Activated CD8-positive, alpha-beta memory T cell treated with anti-CD3 and anti-CD28 coated beads, Interleukin-2, amount 10 ng/mL, durations not matched to agents 7 days and 5 days (primary cell): ENCODE measurements at places on chromosomes 11 and 22. TPM values are rescaled to one million over a fixed set of nuclear protein-coding genes. Genes with fewer than 3 reads are reported as not detected.
A peak's percentile ranks its signal among the peaks of the same experiment; 100 is the strongest.

DNA sequence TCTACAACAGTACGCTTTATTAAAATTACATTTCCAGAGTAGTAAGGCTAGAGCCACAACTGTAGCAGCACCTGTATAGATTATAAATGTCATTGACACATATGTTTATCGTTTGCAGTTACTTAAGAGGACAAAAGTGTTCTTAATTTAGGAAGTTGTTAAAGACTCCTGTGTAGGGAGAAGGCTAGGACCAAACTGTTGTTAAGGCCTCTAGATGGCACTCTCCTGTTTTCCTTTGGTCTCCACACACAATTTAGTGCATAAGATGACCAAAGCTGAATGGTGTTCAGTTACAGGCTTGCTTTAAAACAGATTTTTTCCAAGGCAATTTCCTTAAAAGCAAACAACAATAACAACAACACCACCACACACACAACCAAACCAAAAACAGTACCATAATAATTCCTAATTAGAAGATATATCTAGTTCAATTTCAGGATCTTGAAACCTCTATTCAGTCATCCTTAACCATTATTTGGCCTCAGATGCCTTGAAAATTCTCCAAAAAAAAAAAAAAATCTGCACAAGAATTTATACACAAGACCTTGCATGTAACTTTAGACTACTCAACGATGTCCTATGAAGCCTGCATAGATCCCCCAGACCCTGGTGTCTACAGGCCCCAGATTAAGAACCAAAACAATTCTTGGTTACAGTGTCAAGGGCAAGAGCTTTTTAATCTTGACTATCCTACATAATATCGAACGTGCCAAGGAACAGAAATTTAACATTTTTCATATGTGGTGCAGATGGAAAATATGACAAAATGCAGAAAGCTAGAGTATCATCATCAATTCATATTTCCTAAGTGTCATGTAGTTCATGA is 42.6 kb upstream of the APOA1 start:
- H3K4me3 ChIP-seq = no peak overlapping the region
- no peak overlapping the region for H3K27ac ChIP-seq
- peaks cover 5% of the 10 kb centered on the region for H3K36me3 ChIP-seq

The VWA5A gene
- 4.1 TPM for total RNA-seq

The RIC3 gene
- 7.4 TPM for total RNA-seq

GRCh38 chr11:66002648-66003225 is 434 bp downstream of the BANF1 start:
- peaks cover 33% of the 10 kb centered on the region for H3K36me3 ChIP-seq
- H3K27me3 ChIP-seq = no peaks in the 10 kb centered on the region
- peak overlapping the region; percentile 99 for H3K4me3 ChIP-seq
- peak overlapping the region; percentile 98 for H3K27ac ChIP-seq
- peaks cover 40% of the 10 kb centered on the region for H3K4me1 ChIP-seq

GRCh38 chr11:46461461-46461927 is 69.9 kb upstream of the CHRM4 start:
- DNase-seq = no peak
- no peaks in the 10 kb centered on the region for H3K4me1 ChIP-seq
- peaks cover 1% of the 10 kb centered on the region for H3K36me3 ChIP-seq

The SMIM35 gene
- 3.2 TPM for total RNA-seq

The MS4A5 gene
- total RNA-seq = not detected

DNA sequence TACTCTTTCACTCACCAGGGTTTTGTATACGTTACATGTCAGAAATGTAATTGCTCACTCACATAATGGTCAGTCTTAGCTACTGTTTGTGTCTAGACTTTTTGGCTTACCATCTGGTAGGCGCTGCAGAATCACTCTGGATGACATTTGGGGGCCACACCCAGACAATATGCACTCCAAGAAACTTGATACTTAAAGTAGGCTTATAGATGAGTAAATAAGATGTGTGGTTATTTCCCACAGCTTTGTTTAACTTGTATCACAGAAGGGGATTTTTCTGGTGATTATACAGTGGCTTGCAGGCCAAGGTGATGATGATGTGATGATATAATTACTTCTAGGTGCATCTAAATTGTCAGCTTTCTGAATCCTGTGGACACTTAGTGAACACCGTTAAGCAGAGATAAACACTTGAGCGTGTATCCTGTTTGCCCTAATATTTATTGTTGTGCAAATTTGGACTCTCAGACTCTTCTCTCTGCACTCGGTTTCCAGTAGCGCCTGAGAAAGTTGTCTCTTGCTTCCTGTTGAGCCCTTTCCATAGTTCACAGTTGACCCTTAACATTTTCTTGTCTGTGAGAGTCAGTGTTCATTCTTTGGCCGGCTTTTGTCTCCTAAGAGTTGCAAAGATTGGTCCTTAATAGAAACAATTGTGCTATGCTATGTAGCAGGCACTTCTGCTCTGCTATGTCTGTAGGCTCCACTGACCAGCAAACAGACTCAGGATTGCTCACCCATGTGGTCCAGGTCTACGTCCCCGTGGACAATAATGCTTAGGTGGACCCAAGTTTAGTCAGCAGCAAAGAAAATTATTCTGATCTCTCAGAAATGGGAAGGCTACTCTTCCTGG is 89.3 kb downstream of the PRR5L start:
- H3K4me1 ChIP-seq = peaks cover 21% of the 10 kb centered on the region
- H3K36me3 ChIP-seq = peaks cover 3% of the 10 kb centered on the region
- H3K27ac ChIP-seq = no peak overlapping the region
- H3K4me3 ChIP-seq = no peak overlapping the region
- peaks cover 8% of the 10 kb centered on the region for H3K27me3 ChIP-seq
- no peak for DNase-seq

The NAALAD2 gene
- total RNA-seq = not detected

The PDE2A gene
- total RNA-seq = 0.75 TPM

DNA sequence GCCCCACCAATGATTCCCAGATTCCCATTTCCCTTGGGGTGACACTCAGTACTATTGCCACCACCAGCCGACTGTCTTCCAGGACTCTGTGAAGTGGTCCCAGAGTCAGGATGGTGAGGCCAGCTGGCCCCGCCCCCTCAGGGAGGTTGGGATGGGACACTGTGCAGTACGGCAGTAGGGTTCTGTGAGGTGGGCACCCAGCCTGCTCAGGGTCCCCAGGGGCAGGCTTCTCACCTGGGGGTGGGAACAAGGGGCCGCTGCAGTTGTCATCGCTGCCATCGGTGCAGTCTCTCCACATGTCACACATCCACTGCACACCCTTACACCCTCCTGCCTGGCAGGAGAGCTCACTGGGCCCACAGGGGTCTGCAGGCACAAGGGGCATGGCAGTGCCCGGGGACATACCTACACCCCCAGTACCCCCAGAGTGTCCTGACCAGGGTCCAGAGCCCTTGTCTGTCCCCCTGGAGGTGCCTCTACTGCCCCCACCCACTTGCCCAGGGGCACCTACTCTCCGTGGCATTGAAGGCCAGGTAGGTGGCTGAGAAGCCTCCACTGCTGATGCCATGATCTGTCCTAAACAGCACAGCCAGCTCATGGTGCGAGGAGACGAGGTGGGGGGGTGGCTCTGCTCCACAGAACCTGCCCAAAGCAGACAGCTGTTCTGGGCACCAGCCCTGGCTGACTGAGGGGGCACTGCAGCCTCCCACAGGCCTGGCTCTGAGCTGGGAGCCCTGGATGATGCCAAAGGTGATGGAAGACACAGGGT is 1.9 kb upstream of the C1QTNF5 start:
- H3K36me3 ChIP-seq = peaks cover 2% of the 10 kb centered on the region
- H3K4me3 ChIP-seq = no peak overlapping the region
- DNase-seq = no peak
- no peak overlapping the region for H3K27ac ChIP-seq

DNA sequence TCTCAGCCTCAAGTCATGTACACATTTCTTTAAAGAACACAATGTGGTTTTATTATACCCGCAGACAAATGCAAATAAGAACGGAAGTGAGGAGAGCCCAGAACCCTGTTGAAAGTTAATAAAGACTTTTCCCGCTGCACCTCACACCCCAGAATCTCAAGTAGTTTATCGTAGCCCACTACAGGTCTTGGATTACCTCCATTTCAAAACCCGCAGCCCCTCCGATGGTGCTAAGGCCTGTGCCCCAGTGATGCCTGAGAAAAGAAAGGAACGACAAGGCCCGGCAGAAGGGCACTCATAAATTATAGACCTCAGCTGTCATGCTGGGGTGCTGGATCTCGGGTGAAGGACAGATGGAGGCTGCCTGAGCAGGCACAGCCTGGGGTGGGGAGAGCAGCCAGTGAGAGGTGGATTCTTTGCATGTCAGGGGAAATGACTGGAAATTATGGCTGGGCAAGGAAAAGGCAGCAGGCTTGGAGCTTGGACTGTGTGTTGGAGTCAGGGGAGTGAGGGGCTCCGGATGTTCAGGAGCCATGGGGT is 354.1 kb downstream of the NTM start:
- H3K27ac ChIP-seq = no peak overlapping the region
- H3K4me1 ChIP-seq = no peaks in the 10 kb centered on the region

DNA sequence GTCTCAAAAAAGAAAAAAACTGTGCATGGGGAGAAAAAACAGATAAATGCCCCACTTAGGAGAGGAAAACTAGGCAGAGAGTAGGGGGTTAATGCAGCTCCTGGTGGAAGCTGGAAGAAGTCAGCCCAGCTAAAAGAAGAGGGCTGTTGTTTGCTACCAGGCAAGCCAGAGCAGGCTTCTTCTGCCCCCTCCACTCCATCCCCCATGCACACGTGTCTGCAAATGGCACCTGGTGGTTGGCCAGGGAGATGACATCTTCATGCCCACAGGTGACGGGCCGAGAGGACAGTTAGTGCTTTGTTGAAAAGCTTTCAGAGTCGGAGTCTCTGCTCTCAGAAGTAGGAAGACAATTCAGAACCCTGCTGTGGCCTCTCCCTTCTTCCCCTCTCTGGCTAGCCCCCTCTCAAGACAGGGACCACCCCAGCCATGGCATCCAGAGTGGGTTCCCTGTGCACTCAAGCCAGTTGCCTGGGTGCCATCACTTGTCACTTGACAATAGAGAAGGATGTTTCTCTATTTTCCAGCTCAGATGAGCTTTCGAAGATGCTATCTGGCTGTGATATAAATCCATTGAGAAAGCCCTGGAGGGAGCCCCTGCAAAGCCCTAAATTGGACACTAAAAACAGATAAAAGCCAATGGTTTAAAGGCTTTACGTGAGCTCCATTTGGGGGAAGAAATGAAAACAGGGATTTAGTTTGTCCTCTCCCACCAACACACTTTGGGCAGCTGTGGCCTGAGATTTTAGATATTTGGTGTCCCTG is 142.0 kb downstream of the TRIM29 start:
- H3K36me3 ChIP-seq = no peaks in the 10 kb centered on the region
- DNase-seq = no peak
- H3K27me3 ChIP-seq = peaks cover 14% of the 10 kb centered on the region
- H3K4me1 ChIP-seq = no peaks in the 10 kb centered on the region
- H3K27ac ChIP-seq = no peak overlapping the region

- H3K27ac ChIP-seq = no peak overlapping the region
- no peak overlapping the region for H3K4me3 ChIP-seq
- DNase-seq = no peak
- H3K4me1 ChIP-seq = no peaks in the 10 kb centered on the region
- no peaks in the 10 kb centered on the region for H3K36me3 ChIP-seq
Measured at GRCh38 chr11:78768345-78768744, 193.7 kb upstream of the NARS2 start.

The OR8G5 gene
- not detected for total RNA-seq

GRCh38 chr11:61913699-61914395 is 3.5 kb downstream of the RAB3IL1 start:
- H3K27me3 ChIP-seq = peaks cover 33% of the 10 kb centered on the region
- H3K4me1 ChIP-seq = peaks cover 5% of the 10 kb centered on the region
- H3K4me3 ChIP-seq = no peak overlapping the region
- no peaks in the 10 kb centered on the region for H3K36me3 ChIP-seq

The OR51B5 gene
- total RNA-seq = 0.47 TPM

GRCh38 chr22:20054485-20054884 is 25.6 kb upstream of the DGCR8 start:
- DNase-seq = no peak
- H3K4me3 ChIP-seq = no peak overlapping the region
- H3K27me3 ChIP-seq = no peaks in the 10 kb centered on the region
- H3K27ac ChIP-seq = no peak overlapping the region
- peaks cover 24% of the 10 kb centered on the region for H3K36me3 ChIP-seq

The UCP2 gene
- total RNA-seq = 288 TPM

The C1QTNF4 gene
- total RNA-seq = not detected

GRCh38 chr11:35548925-35549561 is 23.6 kb upstream of the PAMR1 start:
- no peaks in the 10 kb centered on the region for H3K36me3 ChIP-seq
- DNase-seq = no peak
- H3K4me1 ChIP-seq = no peaks in the 10 kb centered on the region
- no peak overlapping the region for H3K4me3 ChIP-seq
- peaks cover 15% of the 10 kb centered on the region for H3K27me3 ChIP-seq

GRCh38 chr11:115338476-115338875 is 165.7 kb downstream of the CADM1 start:
- H3K27ac ChIP-seq = no peak overlapping the region
- no peaks in the 10 kb centered on the region for H3K36me3 ChIP-seq
- no peak overlapping the region for H3K4me3 ChIP-seq
- H3K4me1 ChIP-seq = no peaks in the 10 kb centered on the region
- DNase-seq = no peak
- peaks cover 4% of the 10 kb centered on the region for H3K27me3 ChIP-seq

GRCh38 chr11:2862395-2863275 is 22.9 kb downstream of the CDKN1C start:
- no peaks in the 10 kb centered on the region for H3K36me3 ChIP-seq
- H3K27me3 ChIP-seq = peaks cover 53% of the 10 kb centered on the region
- DNase-seq = no peak
- H3K27ac ChIP-seq = no peak overlapping the region
- H3K4me3 ChIP-seq = no peak overlapping the region

The ANO1 gene
- total RNA-seq = not detected

The CCDC81 gene
- total RNA-seq = 0.16 TPM

The SHANK3 gene
- 0.05 TPM for total RNA-seq

The OR8J3 gene
- not detected for total RNA-seq
